ENCODE measurements at places on chromosomes 6 and 20. TPM values are rescaled to one million over a fixed set of nuclear protein-coding genes. Genes with fewer than 3 reads are reported as not detected.

The LIN28B gene
- total RNA-seq: 7.3 TPM

The HLA-DQA2 gene
- not detected for total RNA-seq

The SIGLEC1 gene
- not detected for total RNA-seq

- DNase-seq: no peak
These were observed 1.0 kb upstream of the HFE start for GRCh38 chr6:26086211-26086610.

- no peak for DNase-seq
These were observed 27.6 kb upstream of the PI16 start for GRCh38 chr6:36926708-36927513.

DNA sequence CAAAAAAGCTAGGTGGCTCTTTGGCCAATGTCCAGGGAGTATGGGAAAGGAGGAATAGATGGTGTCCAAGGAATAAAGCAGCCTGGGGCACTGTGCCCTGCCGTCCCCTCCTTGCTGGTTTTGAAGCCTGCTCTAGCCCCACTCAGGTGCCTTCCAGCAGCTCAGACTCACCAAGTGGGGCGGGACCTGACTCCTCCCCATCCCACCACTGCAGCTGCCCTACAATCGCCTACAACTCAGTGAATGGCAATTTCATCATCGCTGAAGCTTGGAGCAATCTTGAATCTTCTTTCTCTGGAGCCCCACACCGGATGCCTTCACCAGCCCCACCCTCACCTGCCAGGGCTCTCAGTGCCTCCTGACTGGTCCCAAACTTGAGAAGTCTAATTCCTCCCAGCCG is 56.4 kb upstream of the NXT1 start:
- no peak for DNase-seq

DNA sequence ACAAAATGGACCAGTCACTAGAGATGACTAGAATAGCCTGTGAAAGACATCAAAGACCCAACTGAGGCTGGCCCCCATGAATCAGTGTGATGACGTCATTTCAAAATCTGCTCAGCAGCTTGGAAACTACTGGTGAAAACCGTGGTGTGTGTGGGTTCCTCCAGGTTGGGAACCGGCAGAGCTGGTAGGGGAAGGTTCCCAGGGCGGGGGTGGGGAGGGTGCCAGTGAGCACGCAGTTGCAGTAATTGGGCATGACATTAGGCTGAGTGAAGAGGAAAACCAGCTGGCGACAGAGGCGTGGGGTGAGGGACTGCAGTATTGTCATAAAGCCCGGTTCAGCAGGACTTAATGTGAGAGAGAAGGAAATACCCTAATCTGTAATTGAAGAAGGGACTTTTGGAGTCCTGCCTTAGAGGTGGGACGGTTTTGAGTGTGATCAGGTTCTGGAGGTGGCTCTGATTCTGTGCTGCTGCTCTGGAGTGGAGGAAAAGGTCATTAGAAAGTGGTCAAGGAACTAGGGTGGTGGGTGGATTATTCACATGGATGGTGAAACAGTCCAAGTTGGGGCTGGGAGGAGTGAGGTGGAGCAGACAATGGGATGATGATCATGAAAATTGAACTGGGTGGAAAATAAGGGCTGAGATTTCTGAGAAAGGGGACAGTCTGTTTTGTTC is 52.0 kb upstream of the MTHFD1L start:
- peak; percentile 75 for DNase-seq

DNA sequence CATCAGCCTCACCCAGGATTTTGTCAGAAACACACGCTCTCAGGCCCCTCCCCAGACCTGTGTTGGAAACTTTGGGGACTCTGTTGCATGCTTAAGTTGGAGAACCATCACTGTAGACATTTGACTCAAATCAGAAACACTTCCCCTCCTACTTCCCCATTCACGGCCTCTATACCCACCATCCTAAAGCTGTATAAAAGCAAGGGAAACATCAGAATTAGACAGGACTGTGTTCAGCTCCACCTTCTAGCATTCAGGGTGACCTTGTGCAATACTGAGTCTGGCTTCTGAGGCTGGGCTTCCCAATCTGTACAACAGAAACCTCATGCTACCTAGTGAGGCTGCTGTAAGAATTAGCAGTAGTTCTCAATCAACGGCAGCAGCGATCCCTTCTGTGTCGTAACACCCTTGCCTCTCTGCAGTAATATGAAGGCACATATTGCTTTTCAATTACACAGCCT is 252.3 kb downstream of the LY86 start:
- no peak for DNase-seq

- peak; percentile 54 for DNase-seq
These were observed 1.0 kb downstream of the POU3F2 start for GRCh38 chr6:98835149-98836024.
